ENCODE measurements at places on chromosomes 13 and 19.

DNA sequence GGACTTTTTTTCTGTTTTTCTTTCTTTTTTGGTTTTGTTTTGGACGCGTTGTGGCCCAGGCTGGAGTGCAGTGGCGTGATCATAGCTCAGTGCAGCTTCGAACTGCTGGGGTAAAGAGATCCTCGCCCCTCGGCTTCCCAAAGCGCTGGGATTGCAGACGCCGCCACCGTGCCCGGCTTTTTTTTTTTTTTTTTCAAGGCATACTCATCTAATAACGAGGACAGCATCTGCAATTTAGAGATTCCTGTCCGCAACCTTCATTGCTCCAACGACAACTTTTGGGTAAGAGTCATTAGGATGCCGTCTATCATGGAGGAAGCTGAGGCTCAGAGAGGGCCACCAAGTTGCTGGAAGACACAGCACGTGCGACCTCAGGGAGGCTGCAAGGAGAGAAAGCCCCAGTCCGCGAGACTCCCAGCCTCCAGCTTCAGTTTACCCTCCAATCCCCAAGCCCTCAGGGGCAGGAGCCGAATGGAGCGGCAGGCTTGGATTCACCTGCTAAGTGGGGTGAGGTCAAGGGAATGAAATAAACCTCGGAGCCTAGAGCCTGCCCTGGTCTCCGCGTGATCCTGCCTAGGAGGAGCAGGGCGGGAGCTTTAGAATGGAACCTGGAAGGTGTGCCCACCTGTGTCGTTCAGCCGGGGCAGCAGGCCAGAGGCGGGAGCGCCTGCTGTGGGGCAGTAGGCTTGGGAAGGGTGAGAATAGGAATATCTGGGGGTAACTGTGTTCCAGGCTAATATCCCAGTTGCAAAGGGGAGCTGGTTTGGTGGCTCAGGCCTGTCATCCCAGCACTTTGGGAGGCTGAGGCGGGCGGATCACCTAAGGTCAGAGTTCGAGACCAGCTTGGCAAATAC, 676 bp upstream of the POLRMT start:
- DNase-seq: no peak

- no peak for DNase-seq
Observed at GRCh38 chr13:20190076-20190475, 2.7 kb downstream of the GJB2 start.

- no peak for DNase-seq
Observed at GRCh38 chr13:75136151-75136550, 345.8 kb downstream of the TBC1D4 start.

DNA sequence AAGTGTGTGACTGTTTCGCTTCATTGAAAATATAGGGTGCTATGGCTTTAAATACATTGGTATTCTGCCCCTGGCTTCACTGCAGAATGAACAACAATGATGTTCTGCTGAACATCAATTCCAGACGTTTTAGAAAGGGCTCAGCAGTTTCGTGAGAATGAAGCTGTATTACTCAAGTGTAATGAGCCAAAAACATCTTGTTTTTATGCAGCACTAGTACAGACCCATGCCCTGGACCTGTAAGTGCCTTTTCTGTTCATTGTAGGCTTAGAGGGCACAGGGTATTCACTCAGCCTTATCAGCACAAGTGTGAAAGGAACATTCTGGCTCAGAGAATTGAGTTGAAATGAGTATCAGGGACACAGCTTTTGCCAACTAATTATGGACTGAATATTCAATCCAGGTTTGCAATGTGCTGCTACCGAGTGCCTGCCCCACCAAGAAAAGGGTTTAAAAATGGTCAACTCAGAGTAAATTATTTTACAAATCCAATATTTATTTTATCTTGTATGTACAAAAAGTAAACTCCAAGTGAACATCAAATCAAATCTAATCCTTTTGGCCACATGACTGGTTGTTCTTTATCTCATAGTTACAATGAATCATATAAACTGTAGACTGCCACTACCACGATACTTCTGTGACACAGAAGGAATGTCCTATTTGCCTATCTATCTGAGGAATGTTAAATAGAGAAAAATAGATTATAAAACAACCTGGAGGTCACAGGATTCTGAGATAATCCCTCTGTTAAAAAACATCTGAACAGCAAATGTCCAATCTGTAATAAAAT, 362.8 kb downstream of the NALCN start:
- DNase-seq: no peak

DNA sequence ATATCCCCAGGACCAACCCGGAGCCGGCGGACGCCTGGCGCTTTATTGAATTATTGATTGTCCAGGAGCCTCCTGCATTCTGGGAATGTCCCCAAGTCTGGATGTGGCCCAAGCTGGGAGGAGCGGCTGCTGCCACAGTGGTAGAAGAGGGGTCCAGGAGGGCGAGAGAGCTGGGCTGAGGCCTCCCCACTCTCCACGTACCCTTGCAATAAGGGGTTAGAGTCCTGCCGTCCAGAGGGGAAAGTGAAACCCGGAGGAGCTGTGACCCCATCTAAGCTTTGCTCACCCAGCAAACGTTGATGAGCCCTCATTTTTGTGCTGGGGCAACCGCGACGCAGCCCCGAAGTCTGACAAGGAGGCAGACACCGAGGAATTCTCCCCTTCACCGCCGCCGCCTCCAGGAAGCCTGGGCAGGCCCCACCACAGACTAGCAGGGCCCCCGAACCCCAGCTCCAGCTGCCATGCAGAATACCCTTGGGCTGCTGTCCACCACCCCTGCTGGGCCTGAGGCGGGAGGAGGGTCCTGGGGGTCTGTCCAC, 1.4 kb upstream of the C2CD4C start:
- no peak for DNase-seq

DNA sequence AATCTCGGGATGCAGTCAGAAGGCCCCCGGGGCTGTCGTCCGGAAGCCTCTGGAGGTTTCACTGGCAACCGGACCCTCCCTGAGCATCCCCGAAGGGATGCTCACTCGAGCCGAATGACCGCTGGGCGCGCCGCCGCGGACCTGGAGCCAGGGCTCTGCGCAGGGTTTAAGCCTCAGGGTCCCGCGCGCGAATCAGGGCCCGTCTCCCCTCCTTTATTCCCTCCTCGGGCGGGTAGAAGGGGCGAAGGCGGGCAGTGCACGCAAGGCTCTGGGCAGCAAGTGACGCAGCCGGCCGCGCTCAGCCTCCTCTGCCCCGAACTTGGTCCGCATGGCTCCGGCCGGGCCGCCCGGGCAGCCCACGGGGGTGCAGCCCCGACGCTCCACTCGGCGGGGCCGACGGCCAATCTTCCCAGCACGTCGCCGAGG, 572 bp downstream of the SHISA2 start:
- DNase-seq: no peak

- no peak for DNase-seq
Observed at GRCh38 chr13:106464076-106464475, 71.4 kb downstream of the EFNB2 start.

DNA sequence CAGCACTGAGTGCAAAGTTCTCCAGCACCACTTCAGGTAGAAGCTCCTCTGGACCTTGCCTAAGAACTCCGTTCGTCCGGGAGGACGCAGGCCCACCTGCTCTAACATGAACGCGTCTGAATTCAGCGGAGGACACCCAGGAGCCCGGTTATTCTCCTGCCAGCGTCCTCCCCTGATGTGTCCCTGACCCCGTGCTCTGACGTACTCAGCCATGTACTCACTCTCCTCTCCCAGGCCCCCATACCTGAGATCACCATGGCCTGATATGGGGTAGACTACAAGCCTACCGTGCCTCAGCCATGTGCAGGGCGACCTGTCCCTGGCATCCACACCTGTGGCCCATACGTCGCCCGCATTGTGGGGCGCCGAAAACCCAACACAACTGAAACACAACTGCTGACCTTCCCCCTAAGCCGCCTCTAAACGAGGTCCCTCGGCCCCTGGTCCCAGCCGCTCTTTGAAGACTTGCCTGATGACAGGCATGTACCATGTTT, 744 bp upstream of the ZNF584 start:
- DNase-seq: no peak

GRCh38 chr19:29121684-29122083, 91.3 kb downstream of the UQCRFS1 start:
- DNase-seq: no peak

DNA sequence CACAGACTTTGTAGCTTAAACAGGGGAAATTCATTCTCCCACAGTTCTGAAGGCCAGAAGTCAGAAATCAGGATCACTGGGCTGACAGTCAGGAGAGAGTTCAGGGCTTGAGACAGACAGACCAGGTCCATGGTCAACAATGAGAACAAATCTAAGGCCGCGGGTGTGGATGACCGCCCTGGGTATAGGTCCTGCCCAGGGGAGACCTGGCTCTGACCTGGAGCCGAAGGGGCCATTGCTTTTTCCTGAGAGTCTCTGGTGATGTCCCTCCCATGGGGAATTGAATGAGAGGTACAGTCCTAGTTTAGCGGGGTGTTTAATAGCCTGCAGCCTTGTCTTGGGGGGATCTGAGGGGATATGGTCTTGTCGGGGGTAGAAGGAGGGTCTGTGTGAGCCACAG, 25.2 kb upstream of the FBL start:
- no peak for DNase-seq

DNA sequence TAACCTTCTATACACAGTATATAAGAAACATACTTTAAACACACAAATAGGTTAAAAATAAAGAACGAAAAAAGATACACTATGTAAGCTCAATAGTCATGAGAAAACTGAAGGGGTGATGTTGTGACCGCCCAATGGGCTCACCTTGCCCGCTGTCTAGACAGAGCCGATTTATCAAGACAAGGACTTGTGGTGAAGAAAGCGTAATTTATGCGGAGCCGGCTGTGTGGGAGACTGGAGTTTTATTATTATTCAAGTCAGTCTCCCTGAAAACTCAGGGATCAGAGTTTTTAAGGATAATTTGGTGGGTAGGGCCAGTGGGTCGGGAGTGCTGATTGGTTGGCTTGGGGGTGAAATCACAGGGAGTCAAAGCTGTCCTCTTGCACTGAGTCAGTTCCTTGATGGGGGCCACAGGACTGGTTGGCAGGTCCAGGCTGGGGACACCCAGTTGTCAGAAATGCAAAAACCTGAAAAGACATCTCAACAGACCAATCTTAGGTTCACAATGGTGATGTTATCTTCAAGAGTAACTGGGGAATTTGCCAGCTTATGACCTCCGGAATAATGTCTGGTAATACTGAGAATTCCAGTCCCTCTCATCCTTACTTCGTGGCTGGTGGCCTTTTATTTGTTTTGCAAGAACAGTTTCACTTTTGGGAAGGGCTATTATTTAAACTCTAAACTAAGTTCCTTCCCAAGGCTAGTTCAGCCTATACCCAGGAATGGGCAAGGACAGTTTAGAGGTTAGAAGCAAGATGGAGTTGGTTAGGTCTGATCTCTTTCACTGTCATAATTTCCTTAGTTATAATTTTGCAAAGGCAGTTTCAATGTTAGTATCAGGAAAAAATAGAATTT, 96.6 kb downstream of the UBL3 start:
- DNase-seq: no peak

DNA sequence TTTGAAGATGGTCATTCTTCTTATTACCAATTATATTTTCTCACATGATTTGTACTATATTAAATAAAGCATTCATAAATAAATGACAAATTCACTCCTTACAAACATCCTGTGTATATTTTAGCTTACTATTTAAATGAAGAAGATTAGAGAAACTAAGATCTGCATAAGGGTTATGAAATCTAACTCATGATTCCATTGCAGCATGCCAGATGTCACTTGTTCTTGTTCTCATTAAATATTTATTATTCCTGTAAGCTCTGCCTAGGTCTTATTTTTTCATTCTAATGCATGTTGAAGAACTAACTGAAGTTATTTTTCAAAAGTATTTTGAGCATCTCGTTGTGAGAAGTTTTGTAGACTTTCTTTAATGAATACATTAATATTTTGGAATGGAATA, 18.3 kb downstream of the NUP58 start:
- DNase-seq: no peak

- DNase-seq: no peak
Observed at GRCh38 chr19:35757231-35757748, 461 bp upstream of the HSPB6 start.

DNA sequence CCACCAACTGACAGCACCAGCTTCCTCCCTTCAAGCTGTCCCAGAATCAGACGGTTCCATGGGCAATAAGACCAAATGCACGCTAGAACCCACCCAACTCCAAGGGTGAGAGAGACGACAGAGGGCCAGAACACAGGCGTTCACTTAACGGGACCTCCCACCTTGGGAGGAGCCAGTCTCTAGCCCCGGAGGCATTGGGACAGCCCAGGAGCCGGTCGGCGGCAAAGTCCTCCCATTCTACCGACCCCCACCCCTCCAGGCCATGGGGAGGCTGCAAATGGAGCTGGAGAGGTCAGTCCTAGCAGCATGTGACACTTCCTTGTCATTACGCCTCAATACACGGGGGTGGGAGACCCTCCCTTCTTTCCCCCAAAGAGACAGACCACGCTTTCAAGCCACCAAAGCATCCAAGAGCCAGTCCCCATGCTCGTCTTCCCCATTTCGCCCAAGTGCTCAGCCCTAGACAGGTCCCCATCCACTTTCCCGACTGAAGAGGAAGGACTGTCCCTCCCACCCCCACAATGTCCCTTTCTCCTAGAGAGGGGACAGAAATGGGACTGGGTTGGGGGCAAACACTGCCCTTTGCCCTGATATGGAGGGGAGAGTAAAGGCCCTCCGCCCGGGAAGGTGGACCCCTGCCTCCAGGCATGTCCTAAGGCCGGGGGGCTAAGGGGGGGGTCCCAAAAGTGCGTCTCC, 964 bp downstream of the KHSRP start:
- DNase-seq: peak; percentile 40

- DNase-seq: no peak
Observed at GRCh38 chr13:33316890-33317289, 31.3 kb upstream of the STARD13 start.

DNA sequence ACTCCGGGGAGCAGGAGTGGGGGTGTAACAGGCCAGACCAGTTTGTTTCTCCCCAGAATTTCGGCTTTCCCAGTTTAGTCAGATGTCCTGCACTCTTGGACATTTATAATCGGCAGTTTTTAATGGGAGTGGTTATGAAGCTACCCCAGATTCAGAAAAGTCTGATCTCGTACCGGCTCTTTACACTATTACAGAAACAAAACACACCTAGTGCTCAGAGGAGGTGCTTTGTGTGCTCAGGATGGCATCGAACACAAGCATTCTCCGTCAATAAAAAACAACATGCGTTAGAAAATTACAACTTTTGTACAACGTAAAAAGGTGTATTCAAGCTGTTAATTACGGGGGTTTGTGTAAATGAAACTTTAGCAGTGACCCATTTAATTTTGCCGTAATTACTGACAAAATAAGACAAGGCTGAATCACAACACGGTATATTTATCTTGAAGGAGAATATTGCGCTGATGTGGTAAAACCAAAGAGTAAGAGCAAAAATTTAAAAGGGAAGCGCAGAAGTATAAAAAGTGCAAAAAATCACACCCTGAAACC, 6.6 kb upstream of the SOX1 start:
- no peak for DNase-seq

DNA sequence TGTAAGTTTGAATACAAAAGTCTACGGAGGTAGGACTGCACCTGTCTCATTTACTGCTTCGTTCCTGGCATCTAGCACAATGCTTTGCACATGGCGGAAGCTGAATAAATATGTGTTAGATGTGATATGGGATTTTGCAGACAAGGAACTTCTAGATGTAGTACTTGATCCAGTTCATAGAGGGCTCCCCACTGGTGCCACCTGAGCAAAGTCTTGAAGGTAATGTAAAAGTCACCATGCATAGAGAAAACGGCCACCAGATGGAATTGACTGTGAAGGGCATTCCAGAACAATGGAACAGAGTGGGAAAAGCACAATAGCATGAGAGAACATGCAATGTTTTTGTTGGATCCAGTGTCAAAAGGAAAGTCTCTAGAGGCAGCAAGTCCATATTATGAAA, 209.3 kb downstream of the HS6ST3 start:
- DNase-seq: no peak

GRCh38 chr13:100954430-100955305, 280.1 kb upstream of the TMTC4 start:
- DNase-seq: no peak

GRCh38 chr13:51843529-51843928, 1.4 kb downstream of the TMEM272 start:
- no peak for DNase-seq

All from stimulated activated CD4-positive, alpha-beta T cell treated with anti-CD3 and anti-CD28 coated beads, TNF-alpha, amount 100 ng/mL, for 24 hours (primary cell).